ENCODE measurements at places on chromosomes 16 and 17.

DNA sequence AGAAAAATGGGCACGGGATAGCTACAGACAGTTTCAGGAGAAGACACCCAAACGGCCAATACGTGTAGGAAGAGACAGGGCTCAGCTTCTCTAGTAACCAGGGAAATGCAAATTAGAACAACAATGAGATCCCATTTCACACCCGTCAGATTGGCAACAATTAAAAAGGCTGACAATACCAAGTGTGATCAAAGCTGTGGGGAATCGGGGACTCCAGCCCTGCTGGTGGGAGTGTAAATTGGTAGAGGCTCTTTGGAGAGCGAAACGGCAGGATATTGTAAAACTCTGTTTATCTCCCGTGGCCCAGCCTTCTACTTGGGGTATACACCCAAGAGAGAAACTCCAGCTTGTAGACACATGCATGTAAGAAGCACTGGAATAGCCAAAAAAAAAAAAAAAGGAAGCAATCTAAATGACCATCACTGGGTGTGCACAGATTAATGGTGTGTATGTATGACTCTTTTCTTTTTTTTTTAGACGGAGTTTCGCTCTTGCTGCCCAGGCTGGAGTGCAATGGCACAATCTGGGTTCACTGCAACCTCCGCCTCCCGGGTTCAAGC is 27.5 kb downstream of the MYBBP1A start:
- DNase-seq: no peak

DNA sequence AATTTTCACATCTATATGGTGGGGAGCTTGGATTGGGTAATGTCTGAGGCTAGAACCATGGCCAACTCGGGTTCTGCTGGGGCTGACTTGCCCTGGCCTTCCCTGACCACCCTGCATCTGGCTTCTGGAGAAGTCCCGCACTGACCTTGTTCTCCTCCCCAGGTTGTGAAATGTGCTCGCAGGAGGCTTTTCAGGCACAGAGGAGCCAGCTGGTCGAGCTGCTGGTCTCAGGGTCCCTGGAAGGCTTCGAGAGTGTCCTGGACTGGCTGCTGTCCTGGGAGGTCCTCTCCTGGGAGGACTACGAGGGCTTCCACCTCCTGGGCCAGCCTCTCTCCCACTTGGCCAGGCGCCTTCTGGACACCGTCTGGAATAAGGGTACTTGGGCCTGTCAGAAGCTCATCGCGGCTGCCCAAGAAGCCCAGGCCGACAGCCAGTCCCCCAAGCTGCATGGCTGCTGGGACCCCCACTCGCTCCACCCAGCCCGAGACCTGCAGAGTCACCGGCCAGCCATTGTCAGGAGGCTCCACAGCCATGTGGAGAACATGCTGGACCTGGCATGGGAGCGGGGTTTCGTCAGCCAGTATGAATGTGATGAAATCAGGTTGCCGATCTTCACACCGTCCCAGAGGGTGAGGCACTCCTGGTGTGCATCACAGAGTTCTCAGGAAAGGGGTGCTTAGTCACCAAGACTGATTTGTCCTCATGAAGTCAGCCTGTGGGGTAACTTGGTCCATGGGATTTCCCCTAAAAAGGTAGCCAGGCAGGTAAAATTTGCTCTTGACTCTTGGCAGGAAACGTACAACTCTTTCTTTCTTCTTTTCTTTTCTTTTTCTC is 6.1 kb downstream of the NOD2 start:
- DNase-seq: no peak

- no peak for DNase-seq
Measured at GRCh38 chr16:25109643-25110042, 1.9 kb upstream of the LCMT1 start.

GRCh38 chr17:81831563-81831956 is 1.5 kb downstream of the MCRIP1 start:
- no peak for DNase-seq

DNA sequence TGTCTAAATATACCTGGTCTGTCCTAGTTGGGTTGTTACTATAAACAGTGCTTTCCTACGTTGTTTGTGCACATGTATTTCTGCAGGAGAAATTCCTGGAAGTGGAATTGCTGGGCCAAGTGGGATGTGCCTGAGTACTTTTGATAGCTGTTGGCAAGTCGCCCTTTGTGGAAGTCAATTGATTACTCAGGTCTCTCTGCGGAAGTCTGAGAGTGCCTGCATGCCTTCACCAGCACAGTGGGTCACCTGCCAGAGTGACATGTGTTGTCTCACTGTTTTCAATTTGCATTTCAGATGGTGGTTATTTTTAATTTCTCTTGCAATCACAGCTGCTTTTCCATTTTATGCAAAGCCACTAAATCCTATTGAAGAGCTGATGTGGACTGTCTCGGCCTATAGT is 2.3 kb upstream of the MVD start:
- no peak for DNase-seq

DNA sequence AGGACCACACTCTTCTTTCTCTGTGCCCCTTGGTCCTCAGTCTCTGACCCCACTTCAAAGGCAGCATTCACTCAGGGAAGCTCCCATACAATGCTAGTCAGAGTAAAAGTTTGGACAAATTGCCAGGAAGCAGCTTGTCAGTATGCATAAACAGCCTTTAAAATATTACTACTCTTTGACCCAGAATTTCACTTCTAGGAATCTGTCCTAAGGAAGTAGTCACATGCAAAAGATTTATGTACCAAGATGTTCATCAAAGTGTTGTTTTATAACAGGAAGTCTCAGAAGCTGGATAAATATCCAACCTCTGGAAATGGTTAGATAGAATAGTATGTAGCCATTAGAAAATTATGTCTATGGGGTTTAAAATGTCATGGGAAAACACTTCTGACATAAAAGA is 31.0 kb downstream of the MAPT start:
- no peak for DNase-seq

- DNase-seq: no peak
Measured at GRCh38 chr16:84839956-84840355, 20.2 kb downstream of the CRISPLD2 start.

DNA sequence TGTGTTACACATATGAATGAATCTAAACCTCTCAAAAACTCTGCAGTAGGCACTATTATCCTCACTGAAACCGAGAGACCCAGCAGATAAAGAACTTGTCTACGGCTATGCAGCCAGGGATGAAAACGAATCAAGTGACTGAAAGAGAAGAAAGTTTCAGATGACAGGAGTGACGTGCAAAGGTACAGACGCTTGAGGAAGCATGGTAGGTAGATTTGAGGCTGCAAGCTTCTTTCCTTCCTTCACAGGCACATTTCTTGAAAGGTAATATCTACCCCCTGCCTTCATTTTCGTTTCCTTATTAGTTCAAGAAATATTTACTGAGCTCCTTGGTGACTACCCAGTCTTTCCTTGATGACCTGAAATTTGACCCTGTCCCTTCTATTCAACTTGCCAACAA is 211.5 kb upstream of the AXIN2 start:
- no peak for DNase-seq
